ENCODE measurements at places on chromosomes 4 and X.

GRCh38 chr4:99088023-99088449 lies 552 bp downstream of the ADH5 start:
- DNase-seq = no peak

DNA sequence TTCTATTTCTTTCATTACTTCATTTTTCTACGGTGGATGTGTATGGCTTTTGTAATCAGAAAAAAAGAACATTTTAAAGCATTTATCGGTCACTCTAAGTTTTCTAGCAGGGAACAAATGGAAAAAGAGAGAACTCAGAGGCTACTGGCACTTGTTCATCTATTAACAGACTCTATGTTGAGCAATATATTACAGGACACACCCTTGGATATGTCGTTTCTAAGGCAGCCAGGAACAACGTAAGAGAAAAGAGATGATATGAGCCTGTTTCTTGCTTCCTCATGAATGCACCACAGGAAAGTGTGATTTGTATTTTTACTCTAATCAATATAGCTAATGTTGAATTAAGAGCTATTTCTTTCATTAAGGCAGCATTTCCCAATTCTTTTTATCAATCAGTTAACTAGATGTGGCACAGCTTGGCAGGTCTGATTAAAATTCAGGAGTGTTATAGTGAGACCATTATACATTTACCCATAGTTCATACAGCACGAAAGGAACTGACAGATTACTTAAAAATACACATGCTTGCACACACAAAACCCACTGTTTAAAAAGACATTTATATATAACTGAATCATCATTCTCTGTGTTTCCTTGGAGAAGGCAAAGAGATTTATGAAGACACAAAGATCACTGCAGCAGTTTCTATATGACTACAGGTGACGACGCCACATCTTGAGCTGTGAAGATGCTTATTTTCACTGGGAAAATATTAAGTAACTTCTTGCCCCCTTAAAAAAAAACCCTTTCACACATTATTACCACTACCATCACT lies 13.0 kb downstream of the RAB9B start:
- no peak for DNase-seq

GRCh38 chr4:40718586-40718985 lies 31.2 kb upstream of the NSUN7 start:
- no peak for DNase-seq

DNA sequence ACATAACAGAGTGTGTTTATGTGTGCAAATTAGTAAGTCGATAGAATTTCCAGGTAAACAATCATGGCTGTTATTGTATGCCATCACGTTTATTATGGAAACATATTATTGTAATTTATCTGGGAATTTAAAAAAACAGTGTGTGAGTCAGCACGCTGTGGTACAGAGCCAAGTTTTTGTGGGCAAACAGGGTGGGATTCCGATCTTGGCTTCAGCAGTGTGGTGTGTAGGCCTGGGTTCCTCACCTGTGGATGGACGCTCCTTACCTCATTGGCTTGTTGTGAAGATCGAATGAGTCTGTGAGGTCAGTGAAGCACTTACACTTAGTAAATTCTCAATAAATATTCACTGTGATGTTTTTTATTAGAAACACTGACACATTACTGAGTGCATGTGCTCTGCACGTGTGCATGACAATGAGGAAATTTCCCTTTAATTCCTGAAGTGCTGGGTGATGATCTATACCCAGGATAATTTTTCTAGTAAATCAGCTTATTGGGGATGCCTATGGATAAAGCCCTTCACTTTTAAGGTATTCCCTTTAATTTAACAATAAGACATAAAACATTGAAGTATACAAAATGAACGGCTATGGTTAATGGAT lies 36.4 kb downstream of the SLIT2 start:
- DNase-seq = no peak

- no peak for DNase-seq
These were observed 11.7 kb downstream of the COQ2 start for GRCh38 chr4:83272900-83273299.

- no peak for DNase-seq
These were observed 60.3 kb downstream of the BRWD3 start for GRCh38 chrX:80749404-80749803.

GRCh38 chr4:6753103-6753560 lies 29.4 kb upstream of the KIAA0232 start:
- no peak for DNase-seq

GRCh38 chr4:26611372-26611771 lies 27.5 kb downstream of the TBC1D19 start:
- DNase-seq = no peak

GRCh38 chrX:149371986-149372385 lies 133.1 kb downstream of the IDS start:
- no peak for DNase-seq

- DNase-seq = no peak
These were observed 5.6 kb downstream of the G6PD start for GRCh38 chrX:154540897-154541535.

Measured in stimulated activated naive B cell treated with anti-CD40 and anti-IgM and Interleukin-4, amounts not matched to agents 10 μg/mL and 1 μg/mL and 100 μg/mL, for 72 hours (primary cell).